AG09309 (cell line): ENCODE measurements at places on chromosomes 7 and 10.

GRCh38 chr7:127904670-127904985, 126.6 kb downstream of the LRRC4 start:
- DNase-seq = no peak

- no peak for DNase-seq
Observed at GRCh38 chr7:39678930-39679709, 55.7 kb downstream of the RALA start.

GRCh38 chr10:10094691-10095090, 923.0 kb upstream of the CELF2 start:
- DNase-seq = no peak

DNA sequence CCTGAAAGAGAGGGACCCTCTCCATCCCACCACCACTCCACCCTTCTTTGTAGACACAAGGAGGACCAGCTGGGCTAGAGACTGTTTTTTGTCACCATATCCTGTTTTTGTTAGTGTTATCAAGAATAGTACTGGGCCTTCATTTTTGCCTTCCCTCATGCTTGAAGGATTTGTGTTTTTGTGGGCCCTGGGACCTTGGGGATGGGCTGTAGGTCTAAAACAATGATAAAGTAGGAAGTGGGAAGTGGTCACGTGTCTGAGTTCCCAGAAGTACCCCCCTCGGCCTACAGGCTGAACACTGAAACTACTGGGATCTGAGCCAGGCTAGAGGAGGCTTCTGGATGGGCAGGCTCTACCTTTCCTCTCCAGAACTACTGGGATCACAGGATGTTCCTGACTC, 8.9 kb downstream of the AGFG2 start:
- no peak for DNase-seq

DNA sequence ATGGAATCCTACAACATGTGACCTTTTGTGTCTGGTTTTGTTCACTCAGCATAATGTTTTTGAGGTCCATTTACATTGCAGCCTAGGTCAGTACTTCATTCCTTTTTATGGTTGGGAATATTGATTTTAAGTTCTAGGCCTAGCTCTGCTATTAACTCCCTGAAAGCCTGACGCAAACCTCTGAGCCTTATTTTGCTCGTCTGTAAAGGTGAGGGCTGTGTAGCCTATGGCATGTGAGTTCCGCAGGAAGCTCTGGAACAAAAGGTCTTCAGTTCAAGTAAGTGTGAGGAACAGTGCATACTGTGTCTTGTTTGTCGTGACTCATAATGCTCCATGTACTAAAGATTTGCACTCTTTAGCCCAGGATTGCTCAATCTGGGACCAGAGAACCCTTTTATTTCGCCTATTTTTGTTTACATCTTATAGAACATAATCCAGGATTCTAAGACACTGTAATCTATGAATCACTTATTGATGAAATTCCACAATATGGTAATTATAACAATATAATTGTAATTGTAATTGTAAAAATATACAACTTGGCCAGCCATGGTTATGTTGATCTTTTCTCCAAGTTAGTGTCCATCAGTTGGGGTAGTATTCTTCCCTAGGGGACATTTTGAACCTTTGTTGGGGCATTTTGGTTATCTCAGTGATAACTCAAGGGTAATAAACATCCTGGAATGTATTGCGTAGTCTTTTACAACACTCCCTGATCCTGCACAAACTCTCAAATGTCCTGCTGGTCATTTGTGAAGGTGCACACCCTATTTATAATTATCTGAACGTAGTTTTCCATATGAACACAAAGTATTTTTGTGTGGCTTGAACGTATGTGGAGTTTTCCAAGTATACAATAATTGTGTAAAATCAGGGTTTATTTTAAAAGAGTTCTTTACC, 184.7 kb downstream of the VTI1A start:
- no peak for DNase-seq
